ENCODE measurements at places on chromosomes 3 and 15. TPM values are rescaled to one million over a fixed set of nuclear protein-coding genes. Genes with fewer than 3 reads are reported as not detected.

DNA sequence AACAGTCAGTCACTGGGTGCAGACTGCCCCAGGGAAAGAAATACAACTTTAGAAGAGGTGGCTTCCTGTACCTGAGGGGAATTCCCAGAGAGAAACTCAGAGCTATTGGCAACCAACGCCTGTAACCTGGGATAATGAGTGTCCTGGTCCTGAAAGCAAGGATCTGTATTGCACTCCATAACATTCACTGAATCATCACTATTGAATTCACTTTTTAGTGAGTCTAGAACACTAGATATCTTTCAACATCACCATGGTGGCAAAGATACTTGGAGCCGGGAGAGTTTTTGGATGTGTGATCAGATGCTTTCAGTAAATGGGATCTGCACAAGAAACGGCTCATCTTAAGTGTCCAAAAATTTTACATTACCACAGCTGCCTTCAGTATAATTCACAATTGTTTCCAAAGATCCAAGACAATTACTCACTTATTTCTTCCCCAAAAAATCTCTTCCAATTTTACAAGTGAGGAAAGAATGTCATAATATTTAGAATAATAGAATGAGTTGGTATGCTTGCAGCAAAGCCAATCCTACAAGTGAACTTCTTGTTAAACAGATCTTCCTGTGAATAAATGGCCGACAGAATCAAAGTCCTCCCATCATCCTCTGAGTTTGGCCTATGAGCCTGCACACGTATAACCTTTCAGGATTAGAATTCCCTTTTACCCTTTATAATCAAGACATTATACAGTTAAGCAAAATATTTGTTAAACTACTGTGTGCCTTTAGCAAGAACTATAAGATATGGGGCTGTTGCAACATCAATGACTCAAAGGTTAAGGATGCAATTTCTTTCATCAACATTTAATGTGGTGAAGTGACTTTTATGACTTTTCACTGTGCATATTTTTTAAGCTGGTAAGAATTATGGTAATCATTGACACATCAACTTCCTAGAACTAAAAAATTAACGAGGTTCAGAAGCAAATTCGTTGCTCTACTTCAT lies 243.3 kb upstream of the COL8A1 start:
- no peak for DNase-seq

DNA sequence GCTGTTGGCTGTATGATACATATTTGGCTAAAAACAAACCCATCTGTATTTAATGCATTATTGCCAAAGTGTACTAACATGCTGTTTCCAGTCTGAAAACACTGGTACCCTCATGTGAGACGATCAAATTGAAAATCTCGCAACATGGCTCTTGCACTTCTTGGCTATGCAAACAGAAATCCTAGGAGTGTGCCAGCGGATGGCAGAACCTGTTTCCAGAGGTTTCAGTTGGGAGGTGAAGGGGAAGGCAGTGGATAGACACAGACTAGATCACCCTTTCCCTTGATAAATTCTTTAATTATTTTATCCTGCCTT lies 350.3 kb downstream of the TUSC7 start:
- DNase-seq, result no peak

- no peak for DNase-seq
Observed at GRCh38 chr3:33063651-33064051, 33.3 kb downstream of the GLB1 start.

GRCh38 chr3:87837076-87837475 lies 221.7 kb downstream of the CGGBP1 start:
- DNase-seq, result no peak

ALDH1L1 gene
- 125 TPM for total RNA-seq

DNA sequence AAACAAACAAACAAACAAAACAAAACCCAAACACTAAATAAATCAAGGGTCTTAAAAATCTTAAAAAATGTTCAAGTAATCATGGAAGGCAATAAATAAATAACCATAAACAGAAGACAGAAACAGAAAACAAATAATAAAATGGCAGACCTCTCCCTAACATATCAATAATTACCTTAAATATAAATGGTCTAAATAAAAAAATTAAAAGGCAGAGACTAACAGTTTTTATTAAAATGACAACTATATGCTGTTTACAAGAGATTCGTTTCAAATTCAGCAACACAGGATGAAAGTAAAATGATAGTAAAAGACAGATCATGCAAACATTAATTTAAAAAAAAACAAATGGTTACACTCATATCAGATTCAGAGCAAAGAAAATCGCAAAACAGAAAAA lies 91.1 kb downstream of the UBE3A start:
- DNase-seq, result no peak

- DNase-seq, result no peak
Observed at GRCh38 chr3:18295171-18295920, 129.8 kb downstream of the SATB1 start.

GRCh38 chr15:67120839-67121643 lies 55.6 kb downstream of the SMAD3 start:
- peak; percentile 86 for DNase-seq

DNA sequence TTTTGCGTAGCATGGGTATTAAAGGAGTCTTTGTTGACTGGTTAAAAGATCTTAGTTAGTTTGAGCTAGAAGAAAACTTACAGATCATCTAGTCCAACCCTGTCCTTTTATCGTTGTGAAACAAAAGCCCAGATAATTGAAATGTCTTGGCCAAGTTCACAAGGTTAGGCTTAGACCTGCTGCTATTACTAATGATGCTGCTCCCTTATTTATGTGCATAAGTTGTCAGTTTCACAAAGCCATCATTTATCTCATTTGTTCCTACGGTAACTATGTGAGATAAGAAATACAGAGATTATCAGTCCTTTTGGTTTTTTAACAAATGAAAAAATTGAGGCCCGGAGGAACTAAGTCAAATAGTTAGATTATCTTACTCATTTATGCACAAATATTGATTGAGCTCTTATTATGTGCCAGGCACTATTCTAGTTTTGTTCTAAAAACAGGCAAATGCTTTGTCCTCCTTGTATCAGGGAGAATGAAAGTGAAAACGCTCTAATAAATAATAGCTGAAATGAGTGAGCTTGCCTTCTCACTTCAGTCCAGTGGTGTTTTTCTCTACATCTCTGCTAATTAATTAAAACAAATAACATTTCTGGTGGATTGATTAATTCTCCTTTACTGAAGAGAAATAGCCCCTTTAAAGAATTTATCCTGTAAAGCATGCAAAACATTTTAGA lies 49.1 kb upstream of the TPRG1 start:
- no peak for DNase-seq

- DNase-seq, result no peak
Observed at GRCh38 chr3:46987743-46988401, 8.4 kb downstream of the NBEAL2 start.

- DNase-seq, result no peak
Observed at GRCh38 chr3:106288781-106289180, 420.0 kb upstream of the CBLB start.

DNA sequence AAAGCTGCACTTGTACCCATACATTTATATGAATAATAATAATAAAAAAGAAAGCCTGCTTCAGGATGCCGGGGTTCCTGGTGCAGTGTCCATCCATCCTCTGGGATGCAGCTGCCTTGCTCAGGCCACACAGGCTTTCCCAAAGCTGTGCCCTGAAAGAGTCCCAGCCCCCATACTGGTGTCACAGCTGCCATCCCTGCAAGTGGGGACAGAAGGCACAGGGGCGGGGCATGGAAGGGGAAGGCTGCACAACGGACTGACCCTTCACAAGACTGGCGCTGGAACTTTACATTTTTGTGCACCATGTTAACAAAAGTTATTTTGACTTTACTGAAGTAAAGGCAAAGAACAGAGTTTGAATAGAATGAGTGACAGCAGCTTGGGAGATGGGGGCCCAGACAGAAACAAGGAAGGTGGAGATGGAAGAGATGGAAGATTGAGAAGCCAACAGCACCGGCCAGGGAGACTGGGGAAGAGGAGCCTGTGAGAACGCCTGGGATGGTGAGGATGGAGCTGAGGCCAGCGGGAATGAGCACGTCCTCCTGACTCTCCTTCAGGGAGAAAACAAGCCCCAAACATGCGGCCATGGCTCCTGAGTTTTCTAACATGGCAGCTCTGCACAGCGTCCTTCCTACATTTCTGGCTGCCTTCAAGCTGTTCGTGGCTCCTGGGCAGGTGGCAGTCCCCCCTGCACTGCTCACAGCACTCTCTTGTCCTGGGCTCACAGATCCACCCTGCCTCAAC lies 73.1 kb downstream of the ABTB1 start:
- no peak for DNase-seq

GRCh38 chr15:60918234-60918959 lies 310.7 kb downstream of the RORA start:
- DNase-seq, result no peak

DNA sequence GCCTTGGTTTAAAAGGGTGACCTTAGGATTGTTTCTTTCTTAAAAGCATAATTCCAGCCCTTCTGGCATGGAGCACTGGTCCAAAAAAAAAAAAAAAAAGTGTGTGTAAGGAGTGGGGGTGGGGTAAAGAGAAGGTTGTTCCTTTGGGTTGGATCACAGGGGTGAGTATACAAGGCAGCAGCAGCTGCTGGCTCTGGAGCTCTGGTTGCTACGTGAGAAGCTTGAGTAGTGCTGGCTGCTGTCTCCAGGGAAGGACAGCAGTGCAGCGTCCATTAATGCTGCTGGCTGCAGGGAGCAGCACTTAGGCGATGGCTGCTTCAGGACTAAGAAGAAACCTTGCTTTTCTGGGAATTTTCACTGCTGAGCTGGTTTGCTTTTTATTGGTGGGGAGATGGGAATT lies 2.3 kb downstream of the SETD5 start:
- DNase-seq, result no peak

GRCh38 chr3:37114251-37115145 lies 59.9 kb downstream of the LRRFIP2 start:
- DNase-seq, result no peak

DNA sequence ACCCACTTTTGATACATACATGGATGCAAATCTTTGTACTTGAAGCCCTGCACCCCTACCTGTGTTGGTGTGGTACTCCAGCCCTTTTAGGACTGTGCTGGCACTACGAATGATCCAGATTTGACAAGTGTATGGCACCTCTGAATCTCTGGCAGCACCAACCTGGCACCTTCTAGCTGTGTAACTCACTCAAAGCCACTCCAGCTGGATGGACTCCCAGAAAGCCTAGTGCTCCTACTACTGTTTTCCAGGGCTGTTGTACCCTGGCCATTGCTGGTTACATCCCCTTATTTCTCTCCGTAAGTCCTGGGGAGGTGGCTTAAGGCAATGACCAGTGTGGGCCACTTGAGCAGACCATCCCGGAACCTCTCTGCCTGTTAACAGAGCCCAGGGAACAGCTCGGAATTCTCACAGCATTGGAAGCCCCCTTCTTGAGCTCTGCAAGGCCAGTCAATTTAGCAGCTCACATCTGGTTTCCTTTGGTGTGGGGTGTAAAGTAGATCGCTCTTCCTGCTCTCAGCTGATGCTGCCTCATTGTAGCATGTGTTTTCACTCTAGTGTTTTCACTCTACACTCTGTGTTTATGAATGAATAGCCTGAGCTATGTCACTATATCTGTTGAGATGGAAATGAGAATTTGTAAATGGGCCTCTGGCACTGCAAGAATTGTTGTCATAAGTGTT lies 12.2 kb downstream of the CALML4 start:
- no peak for DNase-seq

GRCh38 chr3:38459499-38460048 lies 5.9 kb downstream of the ACVR2B start:
- DNase-seq, result no peak

DNA sequence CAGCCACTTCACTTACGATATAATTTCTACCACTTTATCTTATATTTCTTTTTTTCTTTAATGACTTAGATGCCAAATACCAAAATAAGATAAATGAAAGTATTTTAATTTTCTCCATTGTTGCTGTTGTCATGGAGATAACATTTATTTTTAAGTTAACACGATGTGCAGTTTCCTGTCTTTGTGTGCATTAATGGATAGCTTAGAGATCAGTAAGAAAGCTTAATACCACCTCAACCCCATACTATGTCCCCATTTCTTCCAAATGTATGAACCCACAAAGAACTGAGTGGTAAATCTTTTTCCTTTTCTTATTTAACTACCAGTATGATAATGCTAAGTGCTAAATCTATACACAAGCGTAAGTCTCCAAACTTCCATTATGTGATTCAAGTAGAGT lies 17.1 kb downstream of the PCNP start:
- DNase-seq, result no peak

FETUB gene
- total RNA-seq, result not detected

C15orf62 gene
- total RNA-seq, result 0.19 TPM

SEMA3G gene
- 200 TPM for total RNA-seq

DNA sequence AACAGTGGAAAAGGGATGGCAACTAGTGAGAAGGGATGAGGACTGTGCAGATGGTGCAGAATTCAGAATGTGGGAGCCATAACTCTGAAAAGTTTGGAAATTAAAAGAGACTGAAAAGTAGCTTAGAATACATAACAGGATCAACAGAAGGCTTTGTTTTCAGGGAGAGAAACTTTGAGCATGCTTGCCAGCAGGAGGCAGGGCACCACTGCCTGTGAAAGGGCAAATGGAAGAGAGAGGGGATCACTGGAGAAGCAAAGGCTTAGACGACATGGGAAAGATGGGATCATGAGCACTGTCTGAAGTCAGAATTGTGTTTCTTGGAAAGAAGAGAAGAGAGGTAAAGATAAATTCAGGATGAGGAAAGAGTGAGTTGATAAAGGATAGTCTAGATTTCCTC lies 99.6 kb downstream of the ABI3BP start:
- no peak for DNase-seq

DNA sequence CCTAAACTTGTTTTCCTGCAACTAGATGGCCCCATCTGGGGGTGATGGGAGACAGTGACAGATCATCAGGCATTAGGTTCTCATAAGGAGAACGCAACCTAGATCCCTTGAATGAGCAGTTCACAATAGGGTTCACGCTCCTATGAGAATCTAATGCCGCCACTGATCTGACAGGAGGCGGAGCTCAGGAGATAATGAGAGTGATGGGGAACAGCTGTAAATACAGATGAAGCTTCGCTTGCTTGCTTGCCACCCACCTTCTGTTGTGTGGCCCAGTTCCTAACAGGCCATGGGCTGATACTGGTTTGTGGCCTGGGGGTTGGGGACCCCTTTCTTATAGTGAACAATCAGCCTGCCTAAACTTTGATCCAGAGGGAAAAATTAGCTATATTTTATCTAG lies 15.2 kb upstream of the C3orf49 start:
- no peak for DNase-seq

GOLGA8G gene
- not detected for total RNA-seq

DNA sequence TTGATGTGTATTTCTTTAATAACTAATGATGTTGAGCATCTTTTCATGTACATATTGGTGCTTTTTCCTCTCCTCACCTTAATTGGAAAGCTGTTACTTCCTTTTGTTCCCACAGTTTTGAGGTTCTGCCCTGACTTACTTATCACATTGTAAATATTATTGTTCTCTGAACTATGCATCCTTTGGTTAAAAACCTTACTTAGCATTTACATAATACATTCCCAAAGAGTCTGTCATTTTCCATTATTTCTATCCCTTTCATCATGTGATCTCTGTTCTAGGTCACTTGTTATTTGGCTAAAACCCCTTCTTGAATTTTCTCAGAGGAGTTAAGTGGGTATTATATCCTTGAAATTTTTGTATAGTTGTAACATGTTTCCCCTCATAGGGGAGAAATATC lies 33.0 kb downstream of the SLC12A6 start:
- DNase-seq, result no peak

GRCh38 chr15:32104061-32104995 lies 74.0 kb downstream of the CHRNA7 start:
- DNase-seq, result no peak

TWF2 gene
- 50.1 TPM for total RNA-seq

SLC12A1 gene
- not detected for total RNA-seq

All from omental fat pad (tissue), 4 donors.